Left ventricle myocardium superior (tissue), 1 donor: ENCODE measurements at places on chromosomes 5 and 9.

DNA sequence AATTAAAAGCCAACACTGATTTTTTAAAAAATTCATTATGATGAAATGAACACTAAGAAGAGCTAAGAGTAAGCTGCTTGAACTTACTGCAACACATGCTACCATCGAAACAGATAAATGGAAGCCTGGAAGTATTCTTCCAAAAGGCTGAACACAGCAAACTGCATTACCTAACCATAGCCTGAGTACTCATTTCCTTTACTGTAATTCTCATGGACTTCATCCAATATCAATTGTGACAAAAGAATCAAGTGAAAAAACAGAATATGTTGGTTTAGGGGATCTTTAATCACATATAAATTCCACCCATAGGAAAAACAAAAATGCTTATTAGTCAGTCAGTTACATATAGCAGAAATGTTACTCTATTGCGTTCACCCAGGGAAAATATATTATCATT lies 68.5 kb downstream of the DROSHA start:
- no peak for DNase-seq

- DNase-seq: peak; percentile 56
Measured at GRCh38 chr5:139745132-139745799, 50.3 kb upstream of the PSD2 start.

DNA sequence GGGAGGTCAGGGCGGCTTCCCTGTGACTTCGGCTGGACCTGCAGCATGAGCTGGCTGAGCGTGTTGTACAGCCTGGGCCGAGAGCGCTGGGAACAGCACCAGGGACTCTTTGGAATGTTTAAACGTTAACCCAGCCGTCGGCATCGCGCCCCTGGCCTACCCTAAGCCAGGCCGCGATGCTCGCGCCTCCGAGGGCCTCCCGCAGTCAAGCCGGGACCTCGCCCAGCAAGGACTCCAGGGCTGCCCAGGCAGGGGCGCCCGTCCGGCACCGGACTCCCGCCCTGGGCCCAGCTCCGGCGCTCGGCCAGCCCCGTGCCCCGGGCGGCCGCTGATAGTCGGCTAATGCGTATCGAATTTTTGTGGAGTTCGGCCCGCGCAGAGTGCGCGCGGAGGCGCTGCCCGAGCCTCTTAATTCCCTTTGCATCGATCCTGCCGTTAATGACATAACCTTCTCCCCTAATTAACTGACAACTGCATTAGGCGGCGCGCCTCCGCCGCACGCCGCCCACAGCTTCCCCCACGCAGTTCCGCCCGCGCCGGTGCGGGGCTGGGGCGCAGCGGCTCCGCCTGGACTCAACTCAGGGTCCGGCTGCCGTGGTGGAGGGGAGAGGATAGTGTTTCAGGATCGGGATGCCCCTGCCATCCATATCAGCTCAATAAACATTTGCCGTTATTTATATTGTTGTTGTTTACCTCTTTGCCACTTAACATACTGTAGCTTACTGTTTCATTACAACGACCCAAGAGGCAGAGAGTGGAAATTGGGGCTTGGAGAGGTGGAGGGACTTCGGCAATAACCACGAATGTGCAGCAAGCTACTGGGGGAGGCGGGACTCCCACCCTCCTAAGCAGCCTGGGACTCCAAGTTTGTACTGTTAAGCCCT lies 28.8 kb upstream of the CDC23 start:
- DNase-seq: peak; percentile 52

GRCh38 chr9:123356851-123357742 lies 1.1 kb downstream of the CRB2 start:
- no peak for DNase-seq

GRCh38 chr5:134574521-134574920 lies 49.1 kb downstream of the JADE2 start:
- DNase-seq: peak; percentile 65

- DNase-seq: no peak
Measured at GRCh38 chr5:80975065-80975464, 14.9 kb downstream of the RASGRF2 start.

DNA sequence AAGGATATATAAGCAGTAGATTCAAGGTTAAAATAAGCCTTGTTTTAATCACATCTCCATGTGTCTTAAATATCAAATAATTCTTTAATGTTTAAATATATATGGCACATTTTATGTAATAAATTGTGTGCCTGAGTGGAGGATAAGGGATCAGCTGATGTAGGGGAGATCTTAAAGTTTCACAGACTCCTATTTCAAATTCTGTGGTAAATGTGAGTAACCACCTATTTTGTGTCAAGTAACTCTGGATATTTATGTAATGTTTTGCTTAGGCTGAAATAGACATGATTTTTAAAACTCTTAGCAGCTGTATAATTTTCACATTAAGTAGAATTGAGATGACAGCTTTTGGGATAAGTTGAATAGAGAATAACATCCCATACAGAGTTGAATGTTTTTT lies 41.3 kb upstream of the ITGA2 start:
- DNase-seq: no peak

GRCh38 chr9:138063785-138064184 lies 186.2 kb downstream of the CACNA1B start:
- DNase-seq: no peak

- DNase-seq: no peak
Measured at GRCh38 chr5:143471041-143471509, 67.6 kb upstream of the NR3C1 start.

DNA sequence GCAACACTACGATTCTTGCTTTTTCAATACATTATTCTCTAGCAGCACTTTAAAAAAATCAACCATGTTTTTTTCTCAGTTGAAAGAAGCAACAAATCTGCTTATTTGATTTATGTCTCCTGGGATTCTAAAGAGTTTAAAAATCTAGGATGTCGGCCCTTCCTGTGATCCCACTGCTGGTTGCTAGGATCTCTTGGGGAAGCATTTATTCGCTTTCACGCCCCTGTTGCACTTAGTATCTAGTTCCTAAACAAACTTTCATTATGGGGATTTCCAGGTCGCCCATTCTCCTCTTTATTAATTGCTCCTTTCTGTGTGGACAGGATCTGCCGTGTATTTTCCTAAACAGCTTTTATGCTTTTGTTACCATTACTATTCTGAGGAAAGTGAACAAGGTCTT lies 313.5 kb downstream of the AGTPBP1 start:
- DNase-seq: no peak

DNA sequence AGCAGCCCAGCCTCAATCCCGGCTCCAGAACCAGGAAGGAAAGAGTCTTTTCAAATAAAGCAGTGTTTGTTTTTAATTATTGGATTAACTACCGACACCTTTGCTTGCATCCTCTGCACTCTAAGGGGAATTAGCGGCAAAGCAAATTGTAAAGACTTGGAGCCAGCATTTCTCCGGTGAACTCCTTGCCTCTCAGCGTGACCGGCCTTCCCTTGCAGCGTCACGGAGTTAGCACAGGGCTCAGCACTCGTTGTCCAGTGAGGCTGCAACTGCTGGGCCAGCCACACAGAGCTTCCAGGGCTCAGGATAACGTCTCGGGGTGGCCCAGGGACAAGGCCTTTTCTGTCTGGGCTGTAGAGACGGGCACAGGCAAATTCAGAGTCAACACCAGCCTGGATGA lies 180.6 kb downstream of the OLFM1 start:
- no peak for DNase-seq

GRCh38 chr9:35415402-35416097 lies 74.4 kb upstream of the RUSC2 start:
- DNase-seq: no peak

GRCh38 chr9:127415141-127415540 lies 9.0 kb upstream of the ZNF79 start:
- no peak for DNase-seq

DNA sequence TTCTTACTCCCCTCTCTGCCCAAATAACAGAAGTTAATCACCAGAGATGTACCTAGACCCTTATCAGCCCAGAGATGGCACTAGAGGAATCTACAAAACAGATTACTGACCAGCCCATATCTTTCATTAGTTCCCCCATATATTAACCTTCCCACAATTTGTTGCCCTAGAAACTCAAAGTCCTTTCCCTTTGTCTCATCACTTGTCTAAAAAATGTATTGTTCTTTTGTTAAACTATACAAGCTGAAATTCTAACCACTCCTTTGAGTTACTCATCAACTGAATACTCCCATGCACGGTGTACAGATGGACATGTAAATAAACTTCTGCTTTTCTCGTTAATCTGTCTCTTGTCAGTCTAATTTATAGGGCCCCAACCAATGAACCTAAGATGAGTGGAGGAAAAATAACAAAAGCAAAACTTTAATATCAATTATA lies 130.9 kb downstream of the CCDC192 start:
- DNase-seq: no peak

DNA sequence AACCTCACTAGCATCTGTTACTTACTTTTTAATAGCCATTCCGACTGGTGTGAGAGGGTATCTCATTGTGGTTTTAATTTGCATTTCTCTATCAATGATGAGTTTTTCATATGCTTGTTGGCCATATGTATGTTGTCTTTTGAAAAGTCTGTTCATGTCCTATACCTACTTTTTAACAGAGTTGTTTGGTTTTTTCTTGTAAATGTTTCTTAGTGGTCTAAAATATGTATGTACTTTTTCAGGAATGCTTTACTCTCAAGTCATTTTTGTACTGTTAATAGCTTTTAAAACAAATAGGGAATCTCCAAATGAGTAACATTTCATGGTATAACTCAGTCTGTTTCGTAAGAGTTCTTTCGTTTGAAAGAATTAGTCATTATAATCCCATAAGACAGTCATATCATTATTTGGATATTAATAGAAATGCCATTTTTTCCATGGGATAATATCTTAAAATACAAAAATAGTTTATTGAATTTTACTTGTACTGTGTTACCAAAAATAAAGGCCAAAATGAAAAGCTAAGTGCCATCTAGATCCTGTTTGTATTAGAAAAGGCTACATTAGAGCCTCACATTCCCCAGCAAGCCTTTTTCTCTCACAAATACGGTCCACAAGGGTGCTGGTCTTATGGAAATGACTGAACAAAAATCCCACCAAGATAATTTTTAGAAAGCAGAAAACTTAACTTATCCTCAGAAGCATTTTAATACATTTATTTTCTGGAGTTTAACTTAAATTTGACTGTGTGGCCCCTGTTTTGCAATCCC lies 247.7 kb downstream of the PJA2 start:
- DNase-seq: no peak

- no peak for DNase-seq
Measured at GRCh38 chr5:160284291-160284873, 28.0 kb downstream of the CCNJL start.

GRCh38 chr5:141709699-141710267 lies 27.8 kb upstream of the ARAP3 start:
- DNase-seq: no peak

DNA sequence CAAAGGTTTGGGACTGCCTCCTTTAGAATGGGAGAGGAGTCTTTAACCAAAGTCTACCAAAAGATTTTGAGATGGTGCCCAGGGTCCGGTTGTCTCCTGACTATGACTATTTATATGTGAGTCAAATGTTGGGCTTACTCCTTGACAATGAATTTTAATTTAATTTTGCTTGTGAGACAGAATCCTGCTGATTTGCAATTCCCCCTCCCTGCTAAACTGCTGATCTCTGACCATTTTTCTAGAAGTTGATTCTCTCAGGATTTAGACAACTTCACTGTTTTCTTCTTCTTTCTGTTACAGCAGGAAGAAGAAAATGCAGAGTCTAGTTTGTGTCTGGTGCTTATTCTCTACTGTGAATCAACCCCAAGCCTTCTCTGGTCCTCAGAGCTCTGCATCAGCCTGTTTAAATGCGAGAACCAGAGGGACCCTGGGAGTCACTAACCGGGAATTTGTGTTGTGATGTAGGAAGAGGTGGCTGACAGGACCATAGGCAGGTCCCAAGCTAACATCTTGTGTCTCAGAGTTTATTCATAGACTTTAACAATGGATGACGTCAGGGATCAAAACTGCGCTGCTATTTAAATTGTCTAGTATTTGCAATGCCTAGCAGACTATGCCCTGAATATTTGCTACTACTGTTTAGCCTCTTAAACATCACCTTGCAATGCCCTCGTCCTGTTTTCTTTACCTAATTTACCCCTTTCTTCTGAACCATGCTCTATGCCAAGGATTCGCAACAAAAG lies 124.0 kb upstream of the TAF11L2 start:
- no peak for DNase-seq

- no peak for DNase-seq
Measured at GRCh38 chr5:143140492-143141203, 262.8 kb downstream of the NR3C1 start.

GRCh38 chr5:56496581-56497063 lies 263.5 kb upstream of the ANKRD55 start:
- DNase-seq: no peak

GRCh38 chr5:135997673-135998335 lies 31.0 kb upstream of the TGFBI start:
- DNase-seq: no peak

DNA sequence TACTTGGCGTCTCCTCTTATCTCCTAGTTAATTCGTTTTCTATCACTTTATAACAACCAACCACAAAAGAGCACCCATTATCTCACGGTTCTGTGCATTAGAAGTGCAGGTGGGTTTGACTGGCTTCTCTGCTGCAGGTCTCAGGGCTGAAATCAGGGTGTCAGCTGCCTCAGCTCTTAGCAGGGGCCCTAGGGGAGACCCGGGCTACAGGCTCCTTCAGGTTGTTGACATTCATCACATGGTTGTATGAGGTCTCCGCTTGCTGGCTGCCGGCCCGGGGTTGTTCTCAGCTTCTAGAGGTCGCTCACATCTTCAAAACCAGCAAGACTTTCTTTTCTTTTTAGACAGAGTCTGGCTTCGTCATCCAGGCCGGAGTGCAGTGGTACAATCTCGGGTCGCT lies 2.9 kb upstream of the ZMYND19 start:
- DNase-seq: no peak

- DNase-seq: peak; percentile 79
Measured at GRCh38 chr5:756865-757345, 27.6 kb downstream of the ZDHHC11B start.

DNA sequence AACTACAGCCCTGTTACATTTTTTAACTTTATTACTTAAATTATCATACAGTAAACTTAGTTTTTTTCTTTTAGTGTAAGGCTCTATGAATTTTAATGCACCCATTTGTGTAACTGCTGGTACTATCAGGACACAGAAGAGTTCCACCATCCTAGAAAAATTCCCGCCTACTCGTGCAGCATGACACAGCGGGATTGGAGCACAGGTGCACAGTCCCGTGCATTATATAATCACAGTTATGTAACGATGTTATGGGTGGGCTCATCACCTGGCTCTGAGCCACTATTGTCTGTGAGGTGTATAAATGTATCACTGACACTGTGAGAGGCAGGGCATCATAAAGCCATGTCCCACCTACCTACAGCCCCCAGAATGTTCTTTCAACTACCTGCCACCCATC lies 80.7 kb downstream of the DRD1 start:
- no peak for DNase-seq

- DNase-seq: no peak
Measured at GRCh38 chr5:137034764-137035479, 464.2 kb downstream of the SPOCK1 start.

DNA sequence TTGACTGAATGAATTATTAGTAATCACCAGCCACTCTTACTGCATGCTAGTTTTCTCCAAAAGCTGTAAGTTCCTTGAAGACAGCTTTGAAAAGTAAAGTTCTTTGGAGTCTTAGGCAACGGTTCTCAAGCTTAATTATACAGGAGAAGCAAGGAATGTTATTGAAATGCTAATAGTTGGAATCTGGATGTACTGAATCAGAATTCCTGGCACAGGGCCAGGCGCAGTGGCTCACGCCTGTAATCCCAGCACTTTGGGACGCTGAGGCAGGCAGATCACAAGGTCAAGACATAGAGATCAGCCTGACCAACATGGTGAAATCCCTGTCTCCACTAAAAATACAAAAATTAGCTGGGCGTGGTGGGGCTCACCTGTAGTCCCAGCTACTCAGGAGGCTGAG lies 33.4 kb downstream of the GRIA1 start:
- peak; percentile 45 for DNase-seq

GRCh38 chr5:37770786-37771185 lies 69.1 kb downstream of the GDNF start:
- DNase-seq: no peak
